ENCODE measurements at places on chromosomes 6 and 20. TPM values are rescaled to one million over a fixed set of nuclear protein-coding genes. Genes with fewer than 3 reads are reported as not detected.

The PRDM1 gene
- 7.7 TPM for total RNA-seq

The OR2H2 gene
- total RNA-seq = not detected

The HLA-DQB2 gene
- total RNA-seq = not detected

The C6orf132 gene
- 2.8 TPM for total RNA-seq

The PPP1R16B gene
- total RNA-seq = 0.08 TPM
